ENCODE measurements at places on chromosomes 12 and 14. TPM values are rescaled to one million over a fixed set of nuclear protein-coding genes. Genes with fewer than 3 reads are reported as not detected.

Gene PPFIA2
- not detected for total RNA-seq

- peak; percentile 99 for DNase-seq
Observed at GRCh38 chr12:55681142-55682077, 26.3 kb downstream of the ITGA7 start.

- DNase-seq, result no peak
Observed at GRCh38 chr14:92848887-92849286, 54.8 kb downstream of the GOLGA5 start.

DNA sequence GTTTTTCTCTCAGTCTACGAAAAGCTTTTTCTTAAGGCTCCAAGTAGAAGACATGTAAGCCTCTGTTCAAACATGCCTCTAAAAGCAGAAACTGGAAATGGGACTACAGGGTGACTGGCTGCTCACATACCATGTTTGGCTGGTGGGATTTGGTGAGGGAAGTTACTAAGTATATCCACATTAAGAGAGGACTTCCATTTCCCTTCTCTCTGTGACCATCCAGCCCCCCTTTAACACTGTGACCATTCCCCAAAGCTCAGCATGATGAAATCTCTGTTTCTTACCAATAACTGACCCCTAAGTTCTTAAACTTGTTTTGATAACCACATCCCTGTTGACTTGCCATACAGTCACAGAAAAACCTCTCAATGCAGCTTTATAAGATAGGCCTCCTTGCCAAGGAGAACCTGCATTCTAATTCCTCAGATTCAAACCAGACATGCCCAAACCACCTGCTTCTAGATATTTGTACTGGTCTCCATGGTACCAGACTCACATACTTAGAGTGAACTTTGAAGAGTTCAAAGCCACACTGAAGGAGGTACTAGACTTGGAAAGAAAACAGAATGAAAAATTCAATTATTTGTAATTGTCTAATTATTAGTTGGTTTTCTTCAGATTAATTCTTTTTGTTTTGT lies 102.2 kb downstream of the VEZT start:
- peak; percentile 44 for DNase-seq

GRCh38 chr12:2268471-2269286 lies 215.9 kb downstream of the CACNA1C start:
- DNase-seq, result no peak
